ENCODE measurements at places on chromosomes 5 and 9.

DNA sequence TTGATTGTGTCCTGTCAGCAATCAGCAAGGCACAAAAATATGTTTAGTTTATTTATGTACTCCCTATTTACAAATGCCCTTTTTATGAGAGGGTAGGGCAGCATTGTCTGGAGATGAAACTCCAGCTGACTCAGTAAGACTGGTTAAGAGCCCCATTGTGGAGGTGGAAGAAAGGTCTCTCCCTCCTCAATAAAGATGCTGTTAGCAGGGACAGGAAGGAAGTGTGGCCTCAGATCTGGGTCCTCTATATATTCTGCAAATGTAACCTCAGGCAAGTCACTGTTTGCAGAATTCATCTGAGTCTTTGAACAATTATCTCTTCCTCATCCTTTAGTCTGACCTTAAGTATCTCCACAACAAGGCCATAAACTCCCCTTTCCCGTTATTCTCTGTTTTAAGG lies 48.3 kb upstream of the TRAF1 start:
- DNase-seq = no peak

GRCh38 chr5:159435855-159436254 lies 105.6 kb upstream of the IL12B start:
- DNase-seq = no peak

- no peak for DNase-seq
These were observed 60.0 kb downstream of the TMOD1 start for GRCh38 chr9:97561501-97561900.

DNA sequence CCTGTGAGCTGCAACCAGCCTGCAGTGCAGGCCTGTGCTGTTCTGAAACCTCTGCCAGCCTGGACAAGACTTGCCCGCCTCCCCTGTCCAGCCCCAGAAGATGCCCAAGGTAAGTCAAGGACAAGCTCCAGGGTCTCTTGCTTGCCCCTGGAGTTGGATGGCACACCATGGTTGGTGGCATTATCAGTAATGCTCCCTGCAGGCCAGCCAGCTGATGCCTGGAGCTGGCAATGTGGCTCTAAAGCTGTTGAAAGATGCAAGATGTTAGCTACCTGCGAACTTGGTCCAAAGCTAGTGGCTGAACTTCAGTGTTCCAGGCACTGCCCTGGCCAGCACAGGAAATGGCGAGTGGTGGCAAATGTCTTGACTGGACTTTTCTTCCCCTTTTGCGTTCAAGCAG lies 14.0 kb upstream of the LTC4S start:
- no peak for DNase-seq

GRCh38 chr9:89376741-89377351 lies 58.5 kb downstream of the SECISBP2 start:
- no peak for DNase-seq

GRCh38 chr5:151406322-151406947 lies 41.0 kb upstream of the SLC36A1 start:
- no peak for DNase-seq

- DNase-seq = no peak
These were observed 3.2 kb downstream of the WHRN start for GRCh38 chr9:114501796-114502682.

DNA sequence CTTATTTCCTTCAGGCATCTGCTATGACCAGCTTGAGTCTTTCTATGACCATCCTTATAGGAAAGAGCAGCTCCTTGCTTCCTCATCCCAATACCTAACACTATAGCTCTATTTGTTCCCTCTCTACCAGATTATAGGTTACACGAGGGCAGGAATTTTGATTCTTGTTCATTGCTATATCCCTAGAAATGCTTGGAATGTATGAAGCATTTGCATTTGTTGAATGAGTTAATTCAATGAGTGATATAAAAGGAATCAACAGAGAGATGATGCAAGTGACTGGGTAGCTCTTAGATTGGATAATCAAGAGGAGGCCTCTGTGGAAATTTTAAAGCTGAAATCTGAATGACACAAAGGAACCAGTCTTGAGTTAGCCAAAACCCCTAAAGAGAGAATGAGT lies 13.9 kb downstream of the ZCCHC9 start:
- DNase-seq = peak; percentile 81

GRCh38 chr9:134565316-134565915 lies 76.2 kb upstream of the COL5A1 start:
- no peak for DNase-seq

DNA sequence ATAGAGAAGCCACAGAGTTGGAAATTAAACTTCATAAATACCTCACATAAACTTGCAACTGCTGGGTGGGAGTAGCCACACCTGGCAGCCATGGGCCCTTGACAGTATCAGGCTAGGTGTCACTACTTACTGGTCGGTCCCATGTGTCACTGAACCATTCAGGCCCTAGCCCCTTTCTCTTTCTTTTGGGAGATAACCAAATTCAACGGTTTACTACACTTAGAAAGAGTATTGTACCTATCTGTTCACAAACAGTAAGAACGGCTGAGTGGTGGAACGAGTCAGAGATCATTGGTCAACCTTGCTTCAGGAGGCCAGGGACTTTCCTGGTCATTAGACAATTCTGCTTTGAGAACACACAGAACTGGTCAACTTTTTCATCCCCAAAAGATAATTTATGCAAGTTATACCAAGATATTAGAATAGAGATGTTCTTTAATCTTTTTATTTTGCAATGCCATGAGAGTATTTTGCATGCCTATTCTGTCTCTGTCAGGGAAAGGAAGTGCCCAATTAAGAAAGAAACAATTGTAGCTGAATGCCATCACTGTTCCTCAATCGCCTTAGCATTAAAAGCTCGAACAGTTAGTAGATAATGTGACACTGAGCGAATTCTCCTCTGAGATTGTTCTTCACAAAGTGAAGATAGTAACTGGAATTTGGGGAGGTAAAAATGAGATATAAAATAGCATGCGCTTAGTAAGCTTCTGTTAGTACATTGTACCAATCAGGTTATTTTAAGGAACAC lies 50.9 kb downstream of the GOLPH3 start:
- DNase-seq = no peak

GRCh38 chr9:92770360-92770995 lies 5.8 kb upstream of the BICD2 start:
- DNase-seq = no peak

DNA sequence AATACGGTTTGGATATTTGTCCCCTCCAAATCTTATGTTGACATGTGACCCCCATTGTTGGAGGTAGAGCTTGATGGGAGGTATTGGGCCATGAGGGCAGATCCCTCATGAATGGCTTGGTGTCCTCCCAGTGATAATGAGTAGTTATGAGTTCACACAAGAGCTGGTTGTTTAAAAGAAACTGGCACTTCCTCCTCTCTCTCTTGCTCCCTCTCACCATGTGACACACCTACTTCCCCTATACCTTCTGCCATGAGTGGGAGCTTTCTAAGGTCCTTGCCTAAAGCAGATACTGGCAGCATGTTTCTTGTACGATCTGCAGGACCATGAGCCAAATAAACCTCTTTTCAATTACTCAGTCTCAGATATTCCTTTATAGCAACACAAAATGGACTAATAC lies 132.0 kb downstream of the PIK3R1 start:
- DNase-seq = no peak

DNA sequence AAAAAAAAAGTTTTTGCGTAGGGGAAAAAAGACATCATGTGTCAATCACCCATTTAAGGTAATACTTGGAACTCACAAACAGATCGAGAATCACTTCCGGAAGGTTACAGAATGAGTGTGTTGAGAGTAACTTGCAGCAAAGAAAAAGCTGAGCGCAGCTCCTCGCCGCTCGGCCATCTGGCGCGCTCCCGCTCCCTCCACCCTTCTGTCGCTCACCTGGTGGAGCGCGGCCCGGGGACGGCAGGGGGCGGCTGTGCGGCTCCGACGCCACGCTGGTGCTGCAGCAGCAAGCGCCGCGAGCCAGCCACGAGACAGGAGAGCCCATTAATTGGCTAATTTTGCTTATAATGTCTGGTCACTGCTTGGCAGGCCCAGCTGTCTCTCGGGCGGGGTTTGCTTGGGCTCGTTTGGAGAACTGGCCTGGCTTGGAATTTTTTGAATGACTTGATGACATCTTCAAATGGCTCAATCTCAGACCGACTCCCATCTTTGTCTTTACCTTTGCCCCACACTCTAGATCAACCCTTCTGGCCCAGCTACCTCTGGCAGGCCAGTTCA lies 601.8 kb downstream of the CCDC171 start:
- DNase-seq = peak; percentile 39

GRCh38 chr5:131759704-131760103 lies 37.1 kb downstream of the FNIP1 start:
- DNase-seq = no peak

GRCh38 chr9:127905788-127906191 lies 6.4 kb upstream of the ST6GALNAC6 start:
- no peak for DNase-seq

DNA sequence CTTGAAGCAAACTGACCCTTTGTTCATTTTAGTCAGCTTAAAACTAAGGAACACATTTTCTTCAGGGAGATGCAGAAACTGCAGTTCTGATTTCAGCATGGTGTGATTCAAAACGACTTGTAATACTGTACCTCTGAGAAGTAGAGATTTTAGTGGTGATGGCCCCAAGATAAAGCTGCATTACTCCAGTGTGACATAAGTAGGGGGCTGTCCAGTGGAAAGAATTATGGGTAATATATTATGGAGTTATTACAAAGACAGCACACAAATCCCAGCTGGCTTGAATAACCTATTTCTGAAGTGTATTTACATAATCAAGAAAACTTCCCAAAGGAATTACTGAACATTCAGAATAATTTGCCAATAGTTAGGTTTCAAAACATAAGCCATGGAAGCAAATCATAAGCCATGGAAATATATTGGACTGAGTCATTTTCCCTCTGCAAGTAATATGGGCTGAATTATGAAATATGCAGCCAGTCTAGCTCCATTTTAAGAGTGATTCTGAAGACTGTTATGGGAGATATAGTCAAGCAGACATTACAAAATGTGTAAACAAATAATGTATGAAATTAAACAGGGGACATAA lies 133.7 kb upstream of the FBXL17 start:
- DNase-seq = peak; percentile 4

DNA sequence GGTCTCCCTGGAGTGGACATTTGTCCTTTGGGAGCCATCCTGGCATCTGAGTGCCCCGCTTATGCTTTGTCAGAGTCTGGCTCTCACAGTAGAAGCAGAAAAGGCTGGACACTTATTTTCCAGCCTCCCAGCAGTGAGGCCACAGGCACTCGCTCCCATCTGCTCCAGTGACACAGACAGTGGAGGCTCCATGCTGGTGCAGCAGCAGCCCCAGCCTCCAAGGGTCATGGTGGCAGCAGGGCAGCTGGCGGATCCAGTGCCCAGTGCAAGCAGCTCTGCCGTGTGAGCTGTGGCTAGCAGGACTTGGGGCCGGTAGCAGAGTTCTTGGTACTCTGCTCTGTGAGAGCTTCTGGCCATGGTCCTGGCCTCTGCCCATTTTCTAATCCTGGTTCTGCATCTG lies 157.3 kb upstream of the ALDH1B1 start:
- DNase-seq = no peak

- DNase-seq = no peak
These were observed 125.4 kb upstream of the SPDL1 start for GRCh38 chr5:169458221-169458620.

DNA sequence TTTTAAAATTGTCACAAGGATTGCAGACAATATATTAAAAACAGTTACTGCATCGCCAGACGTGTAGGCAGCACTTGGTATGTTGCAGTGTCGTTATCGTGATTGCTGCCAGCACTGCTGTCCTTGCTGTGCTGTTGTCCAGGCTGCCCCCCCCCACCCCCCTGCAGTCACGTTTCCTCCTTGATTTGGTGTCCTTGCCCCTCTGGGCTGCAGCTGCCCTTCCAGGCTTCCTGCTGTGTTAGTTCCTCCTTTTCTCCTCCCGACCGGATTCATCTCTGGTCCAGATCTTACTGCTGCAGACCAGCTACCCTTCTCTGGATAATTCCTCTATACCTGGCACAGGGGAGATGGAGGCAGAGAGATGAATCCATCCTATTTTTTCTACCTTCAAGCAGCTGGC lies 298.9 kb downstream of the TRIM32 start:
- DNase-seq = no peak

GRCh38 chr9:92289708-92290390 lies 3.6 kb downstream of the IARS1 start:
- DNase-seq = peak; percentile 69

DNA sequence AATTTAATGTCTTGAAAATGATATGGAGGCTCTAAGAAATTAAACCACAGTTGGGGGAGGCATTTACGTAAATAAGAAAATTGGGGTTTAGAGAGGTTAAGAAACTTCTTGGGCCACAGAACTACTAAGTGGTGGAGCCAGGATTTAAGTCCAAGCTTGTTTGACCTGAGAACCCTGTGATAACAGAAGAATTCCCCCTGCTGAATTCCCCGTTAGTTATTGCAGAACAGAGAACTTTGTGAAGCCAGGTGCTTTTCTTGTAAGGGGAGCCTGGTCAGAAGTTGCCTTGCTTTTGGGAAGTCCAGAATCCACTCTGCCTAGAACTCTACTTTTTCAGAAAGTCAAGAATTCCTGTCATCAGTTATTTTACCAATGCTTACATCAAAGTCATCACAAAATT lies 309.3 kb upstream of the SEMA6A start:
- no peak for DNase-seq

- no peak for DNase-seq
These were observed 640 bp downstream of the TRIM32 start for GRCh38 chr9:116687754-116688135.

DNA sequence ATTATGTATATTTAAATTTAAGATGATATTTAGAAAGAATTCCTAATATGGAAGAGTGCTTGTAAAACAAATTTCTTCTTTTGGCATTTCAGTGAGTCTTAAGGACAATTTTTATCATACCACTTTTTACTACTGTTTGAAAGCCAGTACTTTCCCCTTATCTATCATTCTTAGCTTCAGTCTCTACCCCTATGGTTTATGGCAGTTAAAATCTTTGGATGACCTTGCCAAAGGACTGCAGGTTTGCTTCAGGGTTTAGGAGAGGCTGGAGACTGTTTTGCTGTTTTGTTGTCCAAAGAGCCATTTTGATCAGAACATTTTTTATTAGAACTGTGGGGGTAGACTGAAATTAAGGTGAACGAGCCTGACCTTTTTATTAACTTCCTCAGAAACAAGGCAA lies 30.8 kb downstream of the SLC38A9 start:
- DNase-seq = no peak

DNA sequence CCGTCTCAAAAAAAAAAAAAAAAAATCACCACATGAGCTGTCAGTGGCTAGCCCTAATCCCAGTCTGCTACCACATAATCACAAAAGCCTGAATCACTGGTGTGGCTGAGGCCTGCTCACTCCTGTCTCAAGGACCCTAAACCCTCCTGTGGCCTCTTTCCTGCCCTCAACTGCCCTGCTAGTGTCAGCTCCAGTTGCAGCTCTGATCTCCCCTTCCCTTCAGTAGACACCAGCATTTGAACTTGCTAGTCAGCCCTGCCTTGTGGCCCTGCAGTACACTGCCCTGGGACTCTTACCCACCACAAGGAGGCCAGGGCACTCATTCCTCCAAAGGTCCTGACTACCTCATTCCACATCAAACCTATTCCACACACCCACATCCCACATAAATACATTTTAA lies 9.5 kb upstream of the P4HA2 start:
- peak; percentile 25 for DNase-seq

DNA sequence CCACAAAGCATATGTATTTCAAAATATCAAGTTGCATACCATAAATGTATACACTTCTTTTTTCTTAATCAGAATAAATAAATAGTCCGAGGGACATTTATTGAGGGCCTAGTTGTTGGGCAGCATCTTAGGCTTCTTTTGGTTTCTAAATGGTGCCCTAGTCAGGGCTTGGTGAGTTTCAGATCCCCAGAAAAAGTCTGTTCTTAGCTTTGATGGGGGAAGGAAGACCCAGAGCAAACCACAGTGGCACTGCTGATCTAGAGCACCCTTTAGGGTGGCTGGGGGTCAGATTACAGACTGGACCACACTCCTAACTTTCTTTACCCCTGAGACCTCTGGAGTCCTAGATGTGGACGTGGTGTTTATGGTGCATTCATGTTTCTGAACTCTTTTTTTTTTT lies 97.8 kb downstream of the C9orf152 start:
- DNase-seq = no peak

All from fibroblast of skin of abdomen (primary cell).